ENCODE measurements at places on chromosomes 2 and 18. TPM values are rescaled to one million over a fixed set of nuclear protein-coding genes. Genes with fewer than 3 reads are reported as not detected.

The SCN1A gene
- total RNA-seq, result not detected

The ZSWIM2 gene
- not detected for total RNA-seq

The CHRNG gene
- not detected for total RNA-seq

The WDR75 gene
- 60.4 TPM for total RNA-seq

The IAH1 gene
- 33.2 TPM for total RNA-seq

The EGR4 gene
- total RNA-seq, result 0.05 TPM

The GPR45 gene
- total RNA-seq, result not detected

The EPC2 gene
- 19.9 TPM for total RNA-seq

The GREB1L gene
- 2.2 TPM for total RNA-seq

The GALNT5 gene
- total RNA-seq, result 1.5 TPM

The GALR1 gene
- total RNA-seq, result not detected

The SIGLEC15 gene
- 0.29 TPM for total RNA-seq

The LOXL3 gene
- total RNA-seq, result 158 TPM

The EMILIN1 gene
- 88.5 TPM for total RNA-seq

The CIB4 gene
- total RNA-seq, result not detected

The PFN4 gene
- total RNA-seq, result 1.4 TPM

The SERPINB7 gene
- total RNA-seq, result 2.8 TPM

The LYG1 gene
- 0.45 TPM for total RNA-seq

The TNFRSF11A gene
- total RNA-seq, result 2.5 TPM

The ITGB6 gene
- 0.11 TPM for total RNA-seq

The ZNF513 gene
- 22.8 TPM for total RNA-seq

The ABCG5 gene
- not detected for total RNA-seq

The PLCD4 gene
- 3.0 TPM for total RNA-seq

The GDF7 gene
- total RNA-seq, result 0.04 TPM

The SIX3 gene
- not detected for total RNA-seq

The HOXD8 gene
- 5.3 TPM for total RNA-seq

The COL3A1 gene
- total RNA-seq, result not detected

The BMP10 gene
- total RNA-seq, result not detected

The SKOR2 gene
- not detected for total RNA-seq

The ALPG gene
- total RNA-seq, result not detected

The AGFG1 gene
- 17.7 TPM for total RNA-seq

The GRHL1 gene
- 0.30 TPM for total RNA-seq

The ACTR3 gene
- 81.0 TPM for total RNA-seq

The COL4A3 gene
- total RNA-seq, result not detected

Measured in A375 (cell line).